NCI-H774 (cell line): ENCODE measurements at places on chromosomes 3 and 15.

DNA sequence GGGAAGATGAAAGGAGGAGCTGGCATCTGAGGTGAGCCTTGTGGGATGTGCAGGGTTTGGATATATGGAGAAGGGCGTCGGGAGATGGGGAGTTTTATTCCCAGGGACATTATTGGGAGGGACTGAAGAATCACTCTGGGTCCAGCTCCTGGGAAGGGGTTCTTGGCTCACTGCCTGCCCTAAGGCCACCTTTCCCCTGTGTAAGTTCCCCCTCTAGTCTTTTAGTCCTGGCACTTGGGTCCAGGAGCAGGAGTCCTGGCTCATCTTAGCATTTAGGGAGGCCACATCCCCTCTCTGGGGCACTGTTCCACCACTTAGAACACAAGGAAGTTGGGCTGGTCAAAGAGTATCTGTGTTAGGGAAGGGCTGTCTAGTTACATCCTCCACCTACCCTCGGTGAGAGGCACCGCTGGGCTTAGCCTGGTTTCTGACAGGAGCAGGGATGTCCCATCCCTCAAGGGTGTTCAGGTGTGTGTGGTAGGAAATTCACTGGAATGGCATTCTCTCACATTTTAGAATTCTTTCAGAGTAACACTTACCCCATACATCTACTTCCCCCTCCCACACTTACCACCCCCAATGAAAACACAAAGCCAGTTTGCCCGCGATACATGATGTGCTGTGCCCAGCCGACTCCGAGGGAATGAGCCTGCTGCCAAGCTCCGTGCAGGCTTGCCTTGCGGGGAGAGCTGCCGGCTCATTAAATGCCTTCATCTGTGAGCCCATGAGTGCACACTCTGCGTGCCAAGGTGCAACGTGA lies 86.7 kb downstream of the FAM43A start:
- no peak for DNase-seq

GRCh38 chr3:4533489-4534443 lies 40.6 kb downstream of the ITPR1 start:
- DNase-seq: no peak

- no peak for DNase-seq
These were observed 81.6 kb downstream of the OCA2 start for GRCh38 chr15:28017423-28017924.

DNA sequence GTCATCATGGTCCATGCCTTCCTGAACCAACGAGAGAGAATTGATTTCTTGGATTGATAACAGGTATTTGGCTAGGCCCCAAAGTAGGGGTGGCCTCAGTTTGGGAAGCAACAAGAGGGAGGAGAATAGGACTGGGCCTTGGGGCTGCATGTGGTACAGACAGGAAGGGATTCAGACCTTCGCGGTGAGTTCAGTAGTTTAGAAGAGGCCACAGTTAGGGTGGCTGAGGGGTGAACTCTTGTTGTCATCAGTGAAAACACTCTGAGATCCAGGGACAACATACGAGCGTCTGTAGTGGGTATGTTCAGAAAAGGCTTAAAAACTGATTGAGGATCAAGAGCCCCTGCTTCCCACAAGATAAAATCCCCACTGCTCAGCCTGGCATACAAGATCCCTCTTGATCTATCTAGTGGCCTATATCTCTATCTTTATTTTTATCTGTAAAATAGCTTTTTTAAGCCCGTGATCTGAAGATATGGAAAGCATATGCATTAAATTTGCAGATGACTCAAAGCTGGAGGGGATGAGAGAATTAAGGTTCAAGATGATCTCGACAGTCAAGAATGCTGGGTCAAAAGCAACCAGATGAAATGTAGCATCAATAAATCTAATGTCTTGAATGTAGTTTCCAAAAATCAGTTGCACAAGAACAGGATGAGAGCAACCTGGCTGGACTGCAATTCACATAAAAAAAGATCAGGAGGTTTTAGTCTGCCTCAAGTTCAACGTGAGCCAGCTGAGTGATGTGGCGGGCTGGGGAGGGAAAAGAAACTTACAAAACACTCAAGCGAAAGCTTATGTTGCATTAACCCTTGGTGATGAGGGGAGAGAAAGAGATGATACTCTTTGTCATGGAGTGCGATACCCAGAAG lies 221.1 kb upstream of the TLE3 start:
- DNase-seq: no peak

- DNase-seq: no peak
These were observed 5.5 kb upstream of the ONECUT1 start for GRCh38 chr15:52795464-52796227.

DNA sequence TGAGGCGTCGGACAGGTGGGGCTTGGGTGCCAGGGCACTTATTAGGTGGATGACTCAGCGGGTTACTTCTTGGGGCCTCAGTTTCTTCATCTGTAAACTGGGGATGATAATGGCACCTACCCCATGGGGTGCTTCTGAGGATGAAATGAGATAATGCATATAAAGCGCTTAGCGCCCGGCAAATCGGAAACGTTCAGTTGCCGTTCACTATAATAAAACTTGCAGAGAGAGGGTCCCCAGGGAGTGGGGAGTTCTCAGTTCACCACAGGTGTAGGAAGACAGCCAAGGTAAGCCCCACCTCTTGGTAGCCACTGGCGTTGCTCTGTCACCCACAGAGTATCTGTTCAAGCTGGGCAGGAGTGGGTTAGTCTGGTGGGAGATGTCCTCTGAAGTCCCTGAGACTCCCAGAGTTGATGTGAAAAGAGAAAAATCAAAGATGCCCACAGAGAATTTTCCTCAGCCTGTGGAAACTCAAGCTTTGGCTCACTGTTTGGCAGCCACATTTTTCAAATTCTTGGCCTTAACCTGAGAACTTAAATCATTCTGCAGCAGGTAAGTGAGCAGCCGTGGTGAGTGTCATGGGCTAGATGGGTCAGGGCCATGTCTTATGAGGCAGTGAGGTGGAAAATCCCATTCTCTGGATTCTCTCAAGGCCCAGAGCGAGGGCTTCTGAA lies 221.5 kb upstream of the BHLHE40 start:
- DNase-seq: no peak

- no peak for DNase-seq
These were observed 234.4 kb upstream of the TPRG1 start for GRCh38 chr3:188937389-188937788.

- no peak for DNase-seq
These were observed 13.4 kb downstream of the FHIT start for GRCh38 chr3:61237858-61238257.

- peak; percentile 0 for DNase-seq
These were observed 33.7 kb downstream of the RORA start for GRCh38 chr15:61195116-61196002.

- no peak for DNase-seq
These were observed 657.1 kb downstream of the GRM7 start for GRCh38 chr3:7518026-7518425.

GRCh38 chr3:127473244-127474024 lies 117.1 kb downstream of the TPRA1 start:
- DNase-seq: peak; percentile 14

DNA sequence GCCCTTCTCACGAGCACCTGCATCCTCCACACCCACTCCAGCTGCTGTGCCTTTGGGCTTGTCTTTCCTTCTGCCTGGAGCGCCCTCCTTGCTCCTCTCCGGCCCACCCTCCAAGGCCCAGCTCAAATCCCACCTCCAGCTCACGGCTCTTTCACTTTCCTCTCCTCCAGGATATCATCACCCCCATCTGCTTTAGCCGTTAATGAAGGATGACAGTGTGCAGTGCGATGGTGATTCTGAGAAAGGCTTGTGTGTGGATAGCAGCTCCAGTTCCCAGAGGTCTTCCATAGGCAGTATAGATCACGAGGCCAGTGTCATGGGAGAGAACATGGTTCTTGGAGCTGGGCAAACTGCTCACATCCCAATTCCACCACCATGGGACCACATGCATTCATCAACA lies 237.4 kb downstream of the TLE3 start:
- no peak for DNase-seq

GRCh38 chr3:129184396-129184657 lies 631 bp upstream of the CNBP start:
- DNase-seq: no peak

DNA sequence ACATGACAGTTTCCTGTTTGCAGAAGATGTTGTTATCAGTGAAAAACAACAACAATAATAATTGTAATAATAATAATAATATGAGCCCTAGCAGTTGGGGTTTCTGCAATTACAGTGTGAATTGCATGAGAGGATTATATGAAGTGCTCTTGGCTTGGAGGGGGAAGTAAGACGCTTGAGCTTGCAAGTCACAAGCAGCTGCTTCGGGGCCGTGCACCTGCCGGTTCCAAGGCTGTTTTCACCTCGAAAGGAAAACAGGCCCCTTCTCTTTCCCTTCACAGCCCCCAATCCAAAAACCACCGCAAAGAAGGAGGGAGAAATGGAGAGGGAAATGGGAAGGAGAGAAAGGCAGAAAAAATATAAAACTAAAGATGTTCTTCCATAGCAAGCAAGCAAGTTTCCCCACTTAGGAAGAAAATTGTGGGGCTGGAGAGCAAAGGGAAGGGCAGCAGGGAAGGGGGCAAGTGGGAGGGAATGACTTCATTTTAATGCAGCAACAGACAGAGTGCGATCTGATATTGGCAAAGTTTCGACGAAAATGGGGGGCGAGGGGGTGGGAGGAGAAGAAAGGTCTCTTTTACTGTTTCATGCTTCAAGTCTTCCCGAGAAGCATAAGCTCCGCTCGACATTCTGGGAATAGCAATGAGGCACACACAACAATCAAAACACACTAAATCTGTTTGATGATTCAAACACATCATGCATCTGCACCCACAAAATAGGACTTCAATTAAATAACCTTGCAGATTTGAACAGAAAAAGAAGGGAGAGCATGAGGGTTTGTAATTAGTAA lies 284.2 kb upstream of the ATP11B start:
- peak; percentile 42 for DNase-seq

- no peak for DNase-seq
These were observed 287.5 kb downstream of the PTPRG start for GRCh38 chr3:61848885-61849284.

- no peak for DNase-seq
These were observed 15.6 kb downstream of the SMAD3 start for GRCh38 chr15:67080900-67081431.

DNA sequence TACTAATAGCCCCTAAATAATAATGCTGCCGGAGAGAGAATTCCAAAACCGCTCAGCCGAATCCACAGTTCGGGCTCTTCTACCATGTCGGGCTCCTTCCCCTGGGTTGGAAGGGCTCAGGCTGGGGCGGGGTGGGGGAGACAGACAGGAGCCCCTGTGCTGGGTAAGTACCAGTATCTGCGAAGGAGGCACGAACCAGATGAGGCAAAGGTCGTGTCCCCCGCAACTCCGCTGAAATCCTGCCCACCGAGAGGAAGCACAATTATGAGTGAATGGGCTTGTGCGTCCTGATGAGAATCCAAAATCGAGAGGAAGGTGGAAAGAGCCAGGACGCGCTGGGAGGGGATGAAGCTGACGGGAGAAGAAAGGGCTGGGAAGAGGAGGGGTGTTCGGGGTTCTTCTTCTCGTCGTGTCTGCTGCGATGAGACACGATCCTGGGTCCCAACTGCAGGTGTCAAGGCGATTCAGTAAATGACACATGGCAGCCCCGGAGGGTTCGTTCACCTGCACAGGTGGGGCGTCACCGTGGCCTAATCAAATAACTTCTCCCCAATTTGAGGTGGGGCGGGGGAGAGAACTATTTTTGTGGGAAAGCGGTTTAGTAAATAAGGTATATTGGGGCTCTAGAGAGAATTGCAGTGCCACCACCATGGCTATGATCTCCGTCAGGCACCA lies 707 bp upstream of the FAM81A start:
- no peak for DNase-seq

- no peak for DNase-seq
These were observed 32.6 kb downstream of the PRKCD start for GRCh38 chr3:53193466-53194209.

DNA sequence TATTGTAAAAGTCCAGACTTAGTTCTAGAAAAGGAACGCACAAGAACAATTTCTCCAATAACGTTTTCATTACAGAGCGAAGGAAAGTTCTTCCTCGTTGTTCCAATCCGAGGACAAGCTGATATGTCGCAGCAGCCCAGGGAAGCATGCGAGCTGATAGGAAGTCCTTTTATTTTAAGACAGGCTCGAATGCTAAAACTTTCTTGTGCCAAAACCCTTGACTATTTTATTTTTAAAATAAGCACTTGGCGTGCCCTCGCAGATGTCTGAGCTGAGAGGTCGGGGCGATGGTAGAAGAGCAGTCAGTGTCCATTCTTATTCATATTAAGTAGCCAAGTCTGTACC lies 433 bp upstream of the MITF start:
- DNase-seq: no peak

DNA sequence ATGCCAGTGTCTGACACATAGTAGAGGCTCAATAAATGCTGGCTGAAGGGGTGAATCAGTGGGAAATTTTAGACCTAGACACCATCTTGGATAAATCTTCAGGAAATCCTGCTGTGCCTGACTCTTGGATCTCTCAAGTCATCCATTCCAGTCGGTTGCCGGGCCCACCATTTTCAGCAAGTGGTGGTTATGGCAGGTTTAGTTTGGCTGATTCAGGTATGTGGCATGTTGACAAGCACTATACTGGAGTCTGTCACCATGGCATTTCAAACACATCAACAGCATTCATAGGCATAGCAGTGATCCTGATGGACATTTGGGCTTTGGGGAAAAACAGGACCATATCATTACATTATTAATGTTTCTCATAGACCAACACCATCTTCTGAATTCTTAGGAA lies 25.7 kb upstream of the APH1B start:
- no peak for DNase-seq

DNA sequence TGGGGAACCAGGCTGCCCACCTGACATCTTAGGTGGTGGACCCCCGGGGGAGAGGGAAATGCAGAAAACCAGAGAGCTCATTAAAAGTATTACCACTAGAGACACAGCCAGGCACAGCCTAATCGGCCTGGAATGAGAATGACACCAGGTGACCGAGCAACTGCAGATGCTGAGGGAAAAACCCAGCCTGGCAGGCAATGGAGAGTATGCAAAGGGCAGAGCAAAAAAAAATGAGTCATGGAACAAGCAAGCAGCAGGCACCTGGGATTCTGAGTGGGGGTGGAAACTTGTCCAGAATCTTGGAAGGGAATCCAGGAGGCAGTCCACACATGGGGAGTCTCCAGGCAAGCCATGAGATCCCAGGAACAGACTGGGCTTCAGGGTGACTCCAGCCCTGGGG lies 183.7 kb upstream of the LRRN1 start:
- no peak for DNase-seq

- peak; percentile 16 for DNase-seq
These were observed 363.8 kb upstream of the NAALADL2 start for GRCh38 chr3:174495311-174495710.

DNA sequence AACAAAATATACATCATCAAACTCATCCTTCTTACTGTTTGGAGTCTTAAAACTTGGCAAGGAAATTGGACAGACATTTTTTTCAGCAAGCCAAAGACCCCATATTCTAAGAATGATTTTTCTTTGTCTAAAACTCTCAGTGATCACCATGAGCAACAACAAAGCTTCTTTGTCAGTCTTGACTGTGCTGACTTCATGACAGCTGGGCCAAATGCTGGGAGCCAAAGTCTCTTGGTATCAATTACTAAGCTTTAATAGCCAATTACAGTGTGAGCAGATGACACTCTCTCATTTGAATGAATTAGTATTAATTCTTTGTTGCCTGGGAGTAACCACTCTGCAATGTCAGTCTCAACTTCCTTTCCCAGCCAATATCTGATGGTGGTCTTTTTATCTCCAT lies 48.1 kb upstream of the GK5 start:
- DNase-seq: no peak
